Kasumi-1 (cell line): ENCODE measurements at places on chromosomes 12 and 14.

DNA sequence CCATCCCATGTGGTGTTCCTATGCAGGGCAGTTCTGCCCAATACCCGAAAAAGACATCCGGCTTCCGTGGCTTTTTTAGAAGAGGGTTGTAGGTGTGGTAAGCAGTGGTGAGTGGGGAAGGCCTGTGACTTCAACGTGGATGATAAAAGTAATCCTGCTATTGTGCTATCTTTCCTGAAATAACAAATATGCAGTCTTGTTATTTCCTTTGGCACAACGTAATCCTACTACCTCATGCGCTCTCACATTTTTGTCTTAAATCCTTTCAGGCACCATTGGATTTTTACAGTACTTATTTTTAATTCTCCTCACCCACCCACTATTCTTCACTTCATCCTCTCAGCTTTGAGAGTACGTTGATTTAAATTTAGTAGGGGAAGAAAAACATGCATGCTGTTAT is 96.8 kb downstream of the IPO8 start:
- DNase-seq, result no peak

GRCh38 chr12:128123096-128123495 is 143.9 kb upstream of the TMEM132C start:
- no peak for DNase-seq

DNA sequence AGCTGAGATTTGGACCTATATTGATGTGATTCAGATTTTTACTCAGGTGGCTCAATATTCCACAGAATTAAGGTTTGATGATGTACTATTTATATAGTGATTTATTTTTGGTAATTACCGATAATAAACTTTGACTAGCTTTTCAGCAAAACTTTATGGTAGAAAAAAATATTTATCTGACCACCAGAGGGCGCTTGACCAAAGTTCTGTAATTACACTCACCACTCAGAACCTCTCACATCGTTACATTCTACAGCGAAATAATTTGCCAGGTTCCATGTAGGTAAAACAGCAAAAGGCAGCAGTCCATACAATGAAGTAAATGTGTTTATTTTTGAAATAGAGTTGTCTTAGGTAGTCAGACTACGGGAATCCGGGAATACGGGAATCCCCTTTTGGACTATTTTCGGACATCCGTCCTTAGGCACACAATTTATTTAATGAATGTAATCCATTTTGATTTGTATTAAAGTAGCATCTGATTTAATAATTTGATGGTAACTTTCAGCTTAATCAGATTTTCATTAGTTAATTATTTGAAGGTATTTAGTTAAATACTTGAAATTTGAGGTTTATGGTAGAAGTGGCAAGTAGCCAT is 143.0 kb upstream of the DDHD1 start:
- DNase-seq, result peak; percentile 59

- DNase-seq, result no peak
These were observed 55.4 kb downstream of the ARL6IP4 start for GRCh38 chr12:123035841-123036240.

GRCh38 chr12:5403411-5403810 is 28.5 kb upstream of the NTF3 start:
- no peak for DNase-seq

DNA sequence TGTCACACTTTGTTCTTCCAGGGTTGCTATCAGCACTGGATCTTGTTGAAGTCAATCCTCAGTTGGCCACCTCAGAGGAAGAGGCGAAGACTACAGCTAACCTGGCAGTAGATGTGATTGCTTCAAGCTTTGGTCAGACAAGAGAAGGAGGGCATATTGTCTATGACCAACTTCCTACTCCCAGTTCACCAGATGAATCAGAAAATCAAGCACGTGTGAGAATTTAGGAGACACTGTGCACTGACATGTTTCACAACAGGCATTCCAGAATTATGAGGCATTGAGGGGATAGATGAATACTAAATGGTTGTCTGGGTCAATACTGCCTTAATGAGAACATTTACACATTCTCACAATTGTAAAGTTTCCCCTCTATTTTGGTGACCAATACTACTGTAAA is 23.7 kb downstream of the VTI1B start:
- DNase-seq, result no peak

DNA sequence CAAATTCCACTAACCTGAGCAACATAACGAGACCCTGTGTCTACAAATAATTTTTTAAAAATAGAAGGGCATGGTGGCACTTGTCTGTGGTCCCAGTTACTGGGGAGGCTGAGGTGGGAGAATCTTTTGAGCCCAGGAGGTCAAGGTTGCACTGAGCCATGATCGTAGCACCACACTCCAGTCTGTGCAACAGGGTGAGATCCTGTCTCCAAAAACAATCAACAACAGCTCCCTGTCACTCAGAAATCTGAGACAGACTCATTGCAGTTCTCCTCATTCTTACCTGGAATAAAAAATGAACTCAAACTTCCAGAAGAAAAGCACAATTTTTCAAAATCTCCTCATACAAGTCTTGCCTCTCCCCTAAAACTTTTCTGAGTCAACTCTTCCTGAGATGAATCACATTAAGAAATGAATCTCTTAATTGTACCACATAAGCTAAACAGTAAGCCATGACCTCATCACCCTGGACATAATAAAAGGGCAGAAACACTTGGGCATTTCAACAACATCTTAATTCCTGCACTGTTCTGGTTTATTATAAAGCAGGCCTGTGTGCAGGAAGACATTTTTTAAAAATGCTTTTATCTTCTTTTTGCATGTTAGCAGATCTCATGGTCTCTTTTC is 214.3 kb upstream of the CDKN3 start:
- DNase-seq, result no peak

GRCh38 chr14:72010474-72010873 is 78.2 kb downstream of the RGS6 start:
- no peak for DNase-seq

- no peak for DNase-seq
These were observed 2.4 kb downstream of the RILPL1 start for GRCh38 chr12:123531091-123531490.

DNA sequence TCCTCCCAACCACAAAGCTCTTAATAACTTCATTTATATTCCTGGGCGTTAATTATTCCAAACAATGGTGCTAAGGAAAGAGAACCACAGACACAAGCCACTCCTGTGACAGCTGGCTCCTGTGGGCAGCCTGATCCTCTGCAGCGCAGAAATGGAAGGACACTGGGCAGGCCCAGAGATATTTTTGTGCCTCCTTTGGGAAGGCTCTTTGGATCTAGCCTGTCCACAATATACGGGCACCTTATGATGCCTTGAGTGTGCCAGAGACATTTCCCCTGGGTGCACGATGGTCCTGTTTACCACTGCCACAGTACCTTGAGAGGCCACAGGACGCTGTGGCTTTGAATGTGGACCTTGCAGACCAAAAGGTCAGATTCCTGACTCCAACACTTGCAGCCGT is 2.1 kb downstream of the ASB2 start:
- DNase-seq, result no peak
